ENCODE measurements at places on chromosomes 5 and 9. TPM values are rescaled to one million over a fixed set of nuclear protein-coding genes. Genes with fewer than 3 reads are reported as not detected.

- no peak for DNase-seq
Measured at GRCh38 chr5:176985516-176985915, 21.1 kb downstream of the UIMC1 start.

GRCh38 chr5:136730426-136730825, 365.1 kb upstream of the TRPC7 start:
- DNase-seq, result no peak

- no peak for DNase-seq
Measured at GRCh38 chr9:100720922-100721321, 143.0 kb downstream of the CAVIN4 start.

GRCh38 chr9:78295177-78295575, 1.7 kb upstream of the PSAT1 start:
- DNase-seq, result no peak

IL7R gene
- 5.2 TPM for total RNA-seq

DNA sequence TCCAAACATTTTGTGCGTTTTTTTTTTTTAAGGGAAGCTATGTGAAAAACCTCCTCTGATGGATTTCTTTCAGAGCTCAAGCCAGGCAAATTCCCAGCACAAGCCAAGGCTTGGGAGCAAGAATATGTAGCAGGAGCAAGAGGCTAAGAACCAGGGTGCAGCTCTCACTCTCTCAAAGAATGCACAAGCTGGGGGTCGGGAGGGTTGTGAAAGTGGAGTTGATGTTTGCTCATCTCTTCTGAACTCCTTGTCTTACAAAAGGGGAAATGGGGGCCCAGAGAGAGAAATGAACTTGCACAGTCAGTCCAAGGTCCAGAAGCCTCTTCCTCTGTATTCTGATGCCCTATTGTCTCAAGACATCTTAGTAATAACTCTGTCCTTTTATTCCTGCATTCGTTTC, 7.7 kb upstream of the TRAF1 start:
- no peak for DNase-seq

PCDHA10 gene
- 1.8 TPM for total RNA-seq

MZB1 gene
- 0.61 TPM for total RNA-seq

GRCh38 chr5:147175516-147176097, 59.2 kb upstream of the STK32A start:
- DNase-seq, result no peak

DNA sequence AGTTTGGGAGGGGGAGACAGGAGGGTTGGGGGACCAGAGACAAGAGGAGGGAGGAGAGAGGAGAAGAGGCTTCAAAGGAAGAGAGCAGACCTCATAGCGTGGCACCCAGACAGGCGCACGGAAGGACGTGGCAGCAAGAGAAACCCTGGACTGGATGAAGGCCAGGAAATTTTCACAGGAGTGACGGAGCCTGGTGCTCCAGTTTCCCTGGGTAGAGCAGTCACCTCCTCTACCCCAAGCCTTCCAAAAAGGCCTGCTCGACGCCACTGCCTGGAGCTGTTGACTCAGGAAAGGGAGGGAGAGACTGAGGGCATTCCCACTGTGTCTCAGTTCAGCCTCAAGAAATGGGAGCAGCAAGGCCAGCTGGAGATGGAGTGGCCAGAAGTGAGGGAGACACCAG, 19.3 kb downstream of the AK8 start:
- no peak for DNase-seq

AQP7 gene
- 323 TPM for total RNA-seq

- no peak for DNase-seq
Measured at GRCh38 chr5:134053840-134054338, 49.1 kb upstream of the VDAC1 start.

IRGM gene
- total RNA-seq, result 0.19 TPM

GRCh38 chr5:139696894-139697658, 48.9 kb downstream of the CXXC5 start:
- peak; percentile 93 for DNase-seq

NR6A1 gene
- total RNA-seq, result 0.64 TPM
